ENCODE measurements at places on chromosomes 16 and 17. TPM values are rescaled to one million over a fixed set of nuclear protein-coding genes. Genes with fewer than 3 reads are reported as not detected.
A peak's percentile ranks its signal among the peaks of the same experiment; 100 is the strongest.

DNA sequence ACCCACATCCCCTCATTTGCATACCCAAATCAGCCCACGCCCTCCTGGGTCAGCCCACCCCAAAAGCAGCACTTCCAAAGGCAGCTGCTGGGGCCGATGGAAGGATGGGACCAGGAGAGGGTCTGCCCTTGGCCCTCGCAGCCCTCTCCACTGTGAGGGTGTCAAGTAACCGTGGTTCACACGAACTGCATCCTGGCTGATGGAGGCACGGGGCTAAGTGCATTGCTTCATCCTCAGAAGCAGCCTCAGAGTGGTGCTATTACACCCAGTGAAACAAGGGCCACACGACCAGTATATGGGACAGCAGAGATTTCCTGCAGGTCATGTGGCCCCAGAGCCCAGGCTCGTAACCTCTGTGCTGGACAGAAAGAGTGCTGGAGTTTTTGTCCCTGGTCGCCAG is 13.2 kb upstream of the ATP2A3 start:
- no peak for DNase-seq

- DNase-seq, result no peak
Observed at GRCh38 chr17:2181206-2181896, 122.2 kb downstream of the SMG6 start.

GRCh38 chr17:8662973-8663372 is 32.4 kb upstream of the MYH10 start:
- no peak for DNase-seq

GRCh38 chr17:54900457-54901229 is at the start of gene TOM1L1:
TOM1L1 (plus strand) TSS chr17:54900852; CDS start chr17:54900866, 14 bp downstream.
- DNase-seq, result peak; percentile 34

DNA sequence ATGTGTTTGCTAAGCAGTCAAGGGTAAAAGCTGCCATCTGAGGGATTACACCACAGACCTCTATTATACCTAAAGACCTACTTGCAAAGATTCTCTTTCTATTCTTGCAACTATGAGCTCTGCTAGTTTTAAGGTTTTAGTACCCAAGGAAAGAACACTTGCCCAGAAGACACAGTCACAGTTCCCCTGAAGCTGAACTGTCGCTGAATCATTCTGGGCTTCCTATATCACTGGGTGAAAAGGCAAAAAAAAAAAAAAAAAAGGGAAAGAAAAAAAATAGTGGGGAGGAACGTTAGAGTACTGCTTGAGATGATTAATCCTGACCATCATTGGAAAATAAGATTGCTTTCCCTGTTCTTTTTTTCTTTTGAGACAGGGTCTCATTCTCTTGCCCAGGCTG is 37.9 kb downstream of the LYRM1 start:
- no peak for DNase-seq

DNA sequence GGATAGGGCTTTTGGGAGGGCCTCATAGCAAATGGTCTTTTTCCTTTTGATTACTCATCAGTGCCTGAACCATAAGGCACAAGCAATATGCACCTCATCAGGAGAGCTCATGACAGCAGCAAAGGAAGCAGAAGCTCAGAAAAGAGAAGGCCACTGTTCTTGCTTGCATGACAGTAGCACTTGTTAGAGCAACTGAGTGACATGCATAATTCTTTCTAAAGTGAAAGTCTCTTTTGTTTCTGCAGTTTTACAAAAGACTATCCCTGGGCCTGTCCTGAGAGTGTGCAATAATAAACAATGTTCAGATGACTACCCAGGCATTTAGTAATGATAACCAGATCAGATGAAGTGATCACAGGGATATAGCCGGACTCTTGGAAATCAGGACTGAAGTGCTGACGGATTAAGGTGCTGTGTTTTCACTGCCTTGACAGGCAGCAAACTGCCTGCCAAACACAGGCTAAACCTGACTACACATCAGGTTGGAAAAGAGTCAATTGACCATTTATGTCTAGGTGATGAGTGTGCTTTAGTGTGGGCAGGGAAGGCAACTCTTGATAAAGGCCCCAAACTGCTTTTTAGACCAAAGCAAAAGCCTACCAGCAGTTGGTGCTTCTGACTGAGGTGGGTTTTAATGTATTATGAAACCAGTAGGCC is 1860.3 kb downstream of the TP53TG3F start:
- DNase-seq, result no peak

DNA sequence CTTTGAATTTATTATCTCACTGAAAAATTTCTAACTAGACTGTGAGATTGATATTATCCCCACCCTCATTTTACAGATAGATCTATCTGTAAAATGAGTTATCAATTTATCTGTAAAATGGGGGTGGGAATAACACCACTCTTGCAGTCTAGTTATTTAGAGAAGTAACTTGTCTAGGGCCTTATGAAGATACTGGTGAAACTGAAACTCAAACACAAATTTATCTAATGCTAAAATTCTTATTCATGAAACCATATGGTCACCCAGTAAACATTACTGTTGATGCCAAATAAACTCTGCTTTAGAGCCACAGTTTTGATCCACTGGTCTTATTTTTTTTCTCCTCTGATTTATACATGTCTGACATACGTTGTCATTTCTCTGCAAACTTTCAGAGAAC is 52.1 kb upstream of the SMIM36 start:
- no peak for DNase-seq

DNA sequence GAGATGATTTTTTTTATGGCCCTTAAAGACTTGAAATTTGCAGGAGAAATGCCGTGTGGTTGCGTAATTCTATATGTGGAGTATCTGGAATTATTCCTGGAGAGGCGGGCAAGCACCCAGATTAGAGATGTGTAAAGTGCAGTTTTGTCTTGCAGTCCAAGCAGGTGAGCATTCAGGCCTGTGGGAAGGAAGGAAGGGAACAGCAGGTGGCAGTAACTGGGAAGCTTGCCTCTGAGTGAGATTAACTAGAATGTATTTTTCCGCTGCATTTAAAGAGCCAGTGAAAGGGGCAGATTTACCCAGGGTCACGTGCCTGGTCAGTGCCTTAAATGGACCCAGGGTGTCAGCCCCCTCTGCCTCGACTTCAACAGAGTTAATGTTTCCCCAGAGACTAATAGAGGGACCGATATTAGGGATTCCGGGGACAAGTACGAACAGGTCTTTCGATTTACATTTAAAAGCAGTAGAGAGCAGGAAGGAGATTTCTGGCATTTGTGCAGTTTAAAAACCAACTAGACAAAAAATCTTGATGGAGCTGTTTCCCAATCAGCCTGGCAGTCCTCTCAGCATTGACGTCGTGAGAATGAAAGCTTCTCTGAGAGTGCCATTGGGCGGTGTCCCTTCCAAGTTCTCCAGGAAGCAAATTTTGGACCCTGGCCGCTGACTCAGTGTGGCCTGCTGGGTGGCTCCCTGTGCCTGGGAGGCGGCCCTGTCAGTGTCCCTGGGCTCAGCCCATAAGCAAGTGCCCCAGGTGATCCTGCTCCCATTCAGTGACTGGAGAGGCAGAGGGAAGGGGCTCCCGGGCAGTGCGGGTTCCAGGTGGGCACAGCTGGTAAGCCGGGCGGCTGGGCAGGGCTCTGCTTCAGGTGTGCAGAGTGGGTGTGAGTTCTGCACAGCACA is 38.2 kb downstream of the KSR1 start:
- DNase-seq, result no peak

DNA sequence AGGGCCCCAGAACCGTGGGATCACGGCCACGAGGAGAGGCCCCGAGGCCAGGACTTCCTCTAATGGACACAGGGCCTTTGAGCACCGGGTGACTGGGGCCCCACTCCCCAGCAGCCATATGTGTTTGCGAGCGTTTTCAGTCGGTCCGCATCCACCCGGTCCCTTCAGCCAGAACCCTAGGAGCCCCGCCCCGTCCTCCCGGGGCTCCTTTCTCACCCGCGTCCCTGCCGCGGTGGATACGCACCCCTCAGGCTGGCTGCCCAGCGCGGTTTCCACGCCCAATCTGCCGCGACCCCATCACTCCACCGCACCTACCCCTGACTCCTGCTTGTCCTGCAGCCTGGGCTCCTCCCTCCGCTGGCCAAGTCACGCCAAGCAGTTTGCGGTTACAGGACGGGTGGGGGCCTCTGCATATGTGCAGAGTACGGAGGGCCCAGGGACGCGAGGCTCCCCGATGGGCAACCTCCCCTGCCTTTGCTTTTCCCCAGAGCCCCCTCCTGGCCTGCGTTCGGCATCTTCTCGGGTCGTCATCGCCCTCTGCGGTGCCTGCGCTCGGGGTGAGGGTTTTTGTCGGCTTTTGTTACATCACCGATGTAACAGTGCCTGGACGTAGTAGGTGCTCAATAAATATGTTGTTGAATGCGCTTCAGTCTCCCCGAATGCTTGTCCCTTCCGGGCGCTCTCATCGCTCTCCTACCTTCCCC is 1.0 kb upstream of the TTYH2 start:
- no peak for DNase-seq

DNA sequence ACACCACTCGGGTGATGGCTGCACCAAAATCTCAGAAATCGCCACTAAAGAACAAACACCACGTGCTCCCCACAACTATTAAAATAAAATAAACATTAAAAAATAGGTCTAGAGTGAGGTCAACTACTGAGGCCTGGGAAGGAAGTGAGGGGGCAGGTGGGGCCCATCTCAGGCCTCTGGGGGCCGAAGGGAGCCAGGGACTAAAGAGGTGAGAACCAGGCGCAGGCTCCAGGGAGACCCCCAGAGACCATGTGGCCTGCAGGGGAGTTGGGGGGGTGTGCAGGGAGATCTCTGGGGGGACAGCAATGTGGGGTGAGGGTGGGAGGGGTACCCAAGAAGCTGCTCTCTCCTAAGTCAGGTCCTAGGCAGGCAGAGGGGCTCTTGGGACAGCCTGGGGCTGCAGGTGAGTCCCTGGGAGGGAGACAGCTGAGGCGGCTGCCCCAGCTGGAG is 111.3 kb upstream of the SMURF2 start:
- DNase-seq, result no peak

DNA sequence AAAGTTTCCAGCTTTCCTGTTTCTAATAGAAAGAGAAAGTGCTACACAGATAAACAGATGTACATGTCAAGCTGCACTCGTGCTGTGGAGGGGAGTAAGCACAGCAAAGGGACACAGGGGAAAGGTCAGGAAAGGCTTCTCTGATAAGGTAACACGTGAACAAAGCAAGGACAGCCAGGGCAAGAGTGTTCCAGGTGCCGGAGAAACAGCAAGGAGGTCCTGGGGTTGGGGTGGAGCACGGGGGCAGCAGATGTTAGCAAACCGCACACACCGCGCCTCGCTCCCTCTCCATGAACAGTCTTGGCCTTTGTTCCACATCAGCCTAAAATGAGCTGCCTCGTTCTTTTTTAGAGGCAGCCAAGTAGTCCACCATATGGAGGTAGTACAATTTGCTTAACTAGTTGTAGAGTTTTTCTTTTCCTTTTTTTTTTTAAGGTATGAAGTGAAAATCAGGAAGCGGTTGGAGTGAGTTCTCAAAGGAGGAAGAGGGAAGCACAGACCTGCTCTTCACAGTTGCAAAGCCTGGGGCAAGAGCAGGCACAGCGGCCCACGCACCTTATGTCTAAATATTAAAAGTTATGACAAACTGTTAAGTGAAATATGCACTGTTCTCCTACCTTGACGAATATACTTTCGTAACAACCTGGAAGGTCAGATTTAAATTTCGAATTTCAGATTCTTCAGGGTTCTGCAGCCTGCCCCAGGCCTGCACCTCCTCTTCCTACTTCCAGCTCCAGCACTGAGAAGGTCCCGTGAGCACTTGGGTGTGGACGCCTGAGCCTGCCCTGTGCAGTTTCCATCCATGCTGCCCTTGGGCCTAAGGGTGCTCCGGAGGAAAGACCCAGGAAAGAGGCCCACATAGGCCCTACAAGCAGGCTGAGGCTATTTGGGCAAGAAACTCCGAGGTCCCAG is 41.5 kb upstream of the RPH3AL start:
- DNase-seq, result no peak

GRCh38 chr17:16418685-16419068 is 3.3 kb downstream of the TRPV2 start:
- no peak for DNase-seq

GRCh38 chr16:1149101-1149636 is 3.7 kb upstream of the CACNA1H start:
- DNase-seq, result no peak

- no peak for DNase-seq
Observed at GRCh38 chr16:12341423-12341822, 364.9 kb downstream of the SNX29 start.

- no peak for DNase-seq
Observed at GRCh38 chr16:71426069-71426879, 15.6 kb downstream of the TLE7 start.

- no peak for DNase-seq
Observed at GRCh38 chr16:56332464-56333079, 92.8 kb downstream of the AMFR start.

- no peak for DNase-seq
Observed at GRCh38 chr16:49857423-49858181, 1.7 kb upstream of the ZNF423 start.

- no peak for DNase-seq
Observed at GRCh38 chr16:87689956-87690465, 75.8 kb downstream of the KLHDC4 start.

- DNase-seq, result peak; percentile 93
Observed at GRCh38 chr17:44503147-44504029, at the start of gene GPATCH8. GPATCH8 (minus strand) TSS chr17:44503406; CDS start chr17:44503370, 36 bp downstream.

Gene C17orf67
- polyA plus RNA-seq, result 0.65 TPM

Gene ABI3
- polyA plus RNA-seq, result 5.2 TPM

Gene PRSS53
- 1.0 TPM for polyA plus RNA-seq

Gene COX10
- polyA plus RNA-seq, result 17.6 TPM

Gene KCNJ18
- polyA plus RNA-seq, result not detected

Gene SLC5A10
- polyA plus RNA-seq, result 0.48 TPM

Gene AGRP
- 0.18 TPM for polyA plus RNA-seq

Gene CIITA
- polyA plus RNA-seq, result 6.6 TPM

Gene TAT
- polyA plus RNA-seq, result 0.07 TPM

Gene KRT17
- 1.7 TPM for polyA plus RNA-seq

All from left renal cortex interstitium (tissue), 4 donors.